ENCODE measurements at places on chromosomes 6 and 20.

- peak; percentile 4 for DNase-seq
Measured at GRCh38 chr6:153003366-153003690, 819 bp upstream of the MTRF1L start.

DNA sequence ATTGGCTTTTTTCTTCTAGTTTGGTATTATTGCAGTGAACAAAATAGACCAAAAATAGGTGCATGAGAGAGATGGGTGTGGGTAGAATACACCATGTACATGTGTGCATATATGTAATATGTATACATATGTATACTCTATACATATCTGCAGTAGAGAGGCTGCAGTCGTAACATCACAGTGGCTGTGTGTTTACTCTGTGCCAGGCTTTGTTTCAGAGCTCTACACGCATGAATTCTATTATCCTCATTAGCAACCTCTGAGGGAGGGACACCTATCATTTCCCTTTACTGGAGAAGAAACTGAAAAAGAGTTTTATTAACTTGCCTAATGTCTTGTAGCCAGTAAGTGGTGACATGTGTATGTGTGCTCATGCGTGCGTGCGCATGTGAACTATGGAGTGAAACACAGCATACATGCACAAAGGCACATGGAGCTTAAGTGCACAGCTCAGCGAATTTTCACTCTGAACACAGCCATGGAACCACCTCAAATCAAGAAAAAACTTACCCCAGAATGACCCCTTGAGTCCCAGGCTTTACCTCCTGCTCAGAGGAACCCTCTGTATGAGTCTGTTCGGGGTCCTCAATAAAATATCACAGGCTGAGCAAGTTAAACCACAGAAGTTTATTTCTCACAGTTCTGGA is 452.5 kb downstream of the CDH26 start:
- DNase-seq = no peak

DNA sequence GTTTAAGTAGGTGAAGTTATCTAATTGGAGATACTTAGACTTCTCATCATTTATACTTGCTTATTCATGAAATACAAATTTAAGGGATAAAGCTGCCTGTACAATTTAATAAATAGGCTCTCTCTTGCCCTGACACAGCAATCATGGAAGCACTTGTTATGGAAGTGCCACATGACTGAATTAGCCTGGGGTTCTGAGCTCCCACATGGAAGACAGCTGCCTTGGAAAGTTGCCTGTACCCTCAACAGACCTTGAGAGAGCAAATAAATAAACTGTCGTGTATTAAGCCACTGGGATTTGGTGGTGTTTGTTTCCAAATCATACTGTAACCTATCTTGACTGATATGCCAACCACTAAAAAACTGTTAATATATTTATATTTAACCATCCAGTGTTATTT is 87.0 kb upstream of the RSPO3 start:
- DNase-seq = peak; percentile 18

- no peak for DNase-seq
Measured at GRCh38 chr20:31833931-31834521, 11.4 kb downstream of the FOXS1 start.

GRCh38 chr6:119184008-119184648 is 105.7 kb upstream of the FAM184A start:
- no peak for DNase-seq

Measured in NCI-H2029 (cell line).